ENCODE measurements at places on chromosomes 13 and 19. TPM values are rescaled to one million over a fixed set of nuclear protein-coding genes. Genes with fewer than 3 reads are reported as not detected.

ZNF568 gene
- total RNA-seq = 4.2 TPM

GRIN2D gene
- not detected for total RNA-seq

RYR1 gene
- 1.2 TPM for total RNA-seq

NUFIP1 gene
- 4.3 TPM for total RNA-seq

LHFPL6 gene
- total RNA-seq = not detected

MEF2B gene
- total RNA-seq = 3.0 TPM

KLK5 gene
- total RNA-seq = not detected

PRR36 gene
- total RNA-seq = 0.30 TPM

C19orf38 gene
- 1.8 TPM for total RNA-seq

KRTDAP gene
- not detected for total RNA-seq

- DNase-seq = no peak
Measured at GRCh38 chr13:113776231-113777125, 17.5 kb downstream of the TMEM255B start.

DNA sequence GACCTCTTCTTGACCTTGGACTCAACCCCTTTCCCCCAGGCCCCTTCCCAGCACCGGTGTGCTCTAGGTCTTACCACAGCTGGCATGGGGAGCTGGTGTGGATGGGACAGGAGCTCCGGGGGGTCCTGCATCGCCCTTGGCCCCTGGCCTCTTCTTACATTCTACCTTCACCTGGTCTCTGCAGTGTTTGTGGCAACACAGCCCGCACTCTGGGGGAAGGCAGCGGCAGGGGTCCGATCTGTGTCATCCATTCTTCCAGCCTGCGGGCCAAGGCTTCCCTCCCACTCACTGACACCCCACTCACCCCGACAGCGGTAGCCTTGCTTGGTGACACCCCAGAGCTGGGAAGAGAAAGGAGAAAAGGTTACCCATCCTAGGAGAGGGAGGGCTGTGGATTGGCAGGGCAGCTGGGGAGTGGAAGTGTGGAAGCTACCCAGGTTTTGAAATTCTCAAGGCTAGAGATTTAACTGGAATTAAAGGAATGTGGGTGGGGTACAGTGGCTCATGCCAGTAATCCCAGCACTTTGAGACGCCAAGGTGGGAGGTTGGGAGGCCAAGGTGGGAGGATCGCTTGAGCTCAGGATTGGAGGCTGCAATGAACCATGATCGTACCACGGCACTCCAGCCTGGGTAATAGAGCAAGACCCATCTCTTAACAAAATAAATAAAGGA is 8.3 kb downstream of the FAM98C start:
- DNase-seq = no peak

DNA sequence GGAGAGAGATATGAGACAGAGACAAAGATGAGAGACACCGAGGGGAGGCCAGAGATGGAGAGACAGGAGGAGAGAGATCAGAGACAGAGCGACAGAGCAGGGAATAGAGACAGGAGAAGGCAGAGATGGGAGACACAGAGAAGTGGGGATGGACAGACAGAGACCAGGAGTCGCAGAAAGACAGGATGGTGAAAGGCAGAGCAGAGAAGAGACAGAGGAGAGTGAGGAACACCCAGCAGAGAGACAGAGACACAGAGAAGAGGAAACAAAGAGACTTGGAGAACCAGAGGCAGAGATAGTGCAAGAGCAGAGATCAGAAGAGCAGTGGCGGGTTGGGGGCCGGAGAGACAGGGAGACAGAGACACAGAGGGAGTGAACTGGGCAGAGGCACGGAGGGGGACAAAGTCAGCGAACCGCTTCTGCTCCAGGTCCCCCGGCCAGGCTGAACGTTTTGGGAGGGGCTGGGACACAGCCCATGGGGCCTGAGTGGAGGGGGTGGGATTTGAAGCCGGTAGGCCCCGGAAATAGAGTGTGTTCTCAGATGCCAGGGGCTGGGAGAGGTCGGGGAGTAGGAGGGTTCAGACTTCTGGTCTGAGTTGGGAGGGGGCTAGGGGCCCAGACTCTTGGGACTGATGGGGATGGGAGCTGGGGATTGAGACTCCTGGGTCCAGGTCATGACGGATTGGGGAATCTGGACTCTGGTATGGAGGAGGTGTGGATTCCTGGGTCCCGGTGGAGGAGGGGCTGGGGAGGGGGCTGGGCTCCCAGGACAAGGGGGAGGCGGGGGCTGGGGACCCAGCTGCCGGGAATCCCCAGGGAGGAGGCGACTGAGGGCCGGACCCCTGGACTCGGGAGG is 654 bp downstream of the ZNF579 start:
- DNase-seq = no peak

- DNase-seq = no peak
Measured at GRCh38 chr19:45960595-45961235, 12.9 kb downstream of the NOVA2 start.

DNA sequence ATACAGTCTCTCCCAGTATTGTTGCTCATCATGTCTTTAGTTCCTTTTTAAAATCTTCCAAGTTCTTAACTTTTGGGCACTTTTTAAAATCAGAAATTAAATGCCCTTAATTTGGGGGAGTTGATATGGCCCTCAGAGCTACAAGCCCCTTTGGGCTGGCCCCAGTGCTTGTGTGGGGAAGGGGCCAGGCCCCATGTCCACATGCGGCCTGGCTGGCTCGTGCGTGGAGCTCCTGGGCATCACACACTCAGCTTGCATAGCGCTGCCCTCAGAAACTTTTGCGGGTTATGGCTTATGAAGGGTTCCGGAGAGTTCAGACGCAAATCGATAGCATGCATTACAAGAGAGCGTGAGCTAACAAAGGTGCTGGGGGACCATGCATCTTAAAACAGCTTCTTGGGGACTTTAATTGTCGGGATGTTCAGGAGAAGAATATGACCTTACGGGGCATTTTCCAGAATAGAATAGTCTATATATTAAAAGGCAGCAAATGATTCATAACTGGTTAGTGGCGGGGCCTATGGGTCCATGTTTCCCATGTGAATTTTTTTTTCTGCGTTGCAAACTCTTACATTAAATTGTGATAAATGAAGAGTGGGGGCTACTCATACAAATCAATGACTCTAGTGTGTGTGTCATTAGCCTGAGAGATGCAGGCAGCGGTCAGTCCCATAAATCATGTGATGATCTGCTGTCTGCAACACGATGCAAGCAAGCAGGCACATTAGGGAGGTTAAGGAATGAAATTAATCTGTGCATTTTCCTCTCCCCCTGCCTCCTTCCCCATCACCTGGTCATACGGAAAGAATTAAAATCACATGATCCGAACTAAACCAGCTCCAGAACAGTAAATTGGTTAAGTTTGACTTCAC is 185.8 kb upstream of the TSHZ3 start:
- DNase-seq = no peak

- no peak for DNase-seq
Measured at GRCh38 chr19:44752123-44752815, 3.8 kb downstream of the BCL3 start.

GRCh38 chr13:41061914-41062837 is 867 bp downstream of the WBP4 start:
- DNase-seq = no peak

- DNase-seq = no peak
Measured at GRCh38 chr13:107348471-107348870, 780.5 kb upstream of the ARGLU1 start.

GRCh38 chr13:37212826-37213225 is 107.4 kb upstream of the CSNK1A1L start:
- no peak for DNase-seq

GRCh38 chr13:44068737-44069136 is 189.0 kb downstream of the LACC1 start:
- no peak for DNase-seq

GRCh38 chr13:41960211-41960636 is 685 bp downstream of the VWA8 start:
- DNase-seq = no peak

GRCh38 chr13:19981685-19982238 is 23.2 kb downstream of the ZMYM2 start:
- no peak for DNase-seq

DNA sequence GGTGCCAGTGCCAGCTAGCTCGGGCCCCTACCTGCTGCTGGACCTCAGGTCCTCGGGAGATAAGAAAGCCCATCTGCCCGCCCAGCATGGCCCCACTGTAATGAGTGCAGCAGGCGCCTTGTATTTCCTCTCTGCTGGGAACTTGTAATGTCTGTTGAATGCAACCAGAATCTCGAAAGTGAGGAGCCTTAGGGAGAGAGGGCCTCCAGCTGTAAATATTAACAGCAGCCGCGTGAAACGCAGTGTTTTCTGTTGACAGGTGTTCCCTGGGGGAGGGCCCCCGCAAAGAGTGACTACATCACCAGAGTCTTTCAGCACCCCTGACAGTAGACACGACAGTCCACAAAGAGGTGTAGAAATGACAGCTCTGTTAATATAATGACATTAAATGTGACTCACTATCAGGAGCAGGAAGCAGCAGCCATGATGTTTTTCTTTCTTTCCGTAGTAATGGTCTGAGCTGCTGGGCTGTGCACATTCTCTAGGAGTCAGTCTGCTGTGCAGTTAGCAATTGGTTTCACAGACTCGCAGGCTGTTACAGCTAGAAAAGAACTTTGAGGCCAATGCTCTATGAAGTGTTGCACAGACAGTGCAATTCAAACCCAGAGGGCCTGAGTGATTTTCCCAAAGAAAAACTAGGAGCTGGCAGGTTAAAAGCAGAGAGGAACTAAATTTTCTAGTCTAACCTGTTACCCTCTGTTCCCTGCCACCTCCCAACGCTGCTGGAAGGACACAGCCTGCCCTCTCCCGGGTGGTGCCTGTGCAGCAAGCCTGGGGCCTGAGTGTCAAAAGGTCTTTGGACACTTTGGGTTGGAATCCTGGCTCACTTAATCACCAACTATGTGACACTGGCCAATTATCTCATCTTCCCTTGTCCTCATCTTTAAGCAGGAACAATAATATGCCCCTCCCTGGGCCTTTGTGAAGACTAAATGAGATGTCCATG is 58.6 kb upstream of the WASF3 start:
- DNase-seq = no peak

DNA sequence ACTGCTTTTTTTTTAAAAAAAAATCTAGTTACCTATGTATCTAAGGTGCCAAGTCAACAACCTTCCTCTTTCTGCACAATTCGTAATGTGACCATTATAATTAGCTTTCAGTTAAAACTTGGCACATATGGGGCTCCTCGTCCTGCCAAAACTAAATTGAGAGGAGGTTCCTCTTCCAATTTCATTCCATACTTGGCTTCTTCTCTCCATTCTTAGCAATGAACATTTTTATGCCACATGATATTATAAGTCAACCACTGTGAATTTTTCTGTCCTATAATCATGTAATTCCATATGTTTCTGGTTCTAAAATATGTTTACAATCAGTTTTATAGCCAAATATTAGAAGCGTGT is 177.0 kb downstream of the DCLK1 start:
- no peak for DNase-seq

DNA sequence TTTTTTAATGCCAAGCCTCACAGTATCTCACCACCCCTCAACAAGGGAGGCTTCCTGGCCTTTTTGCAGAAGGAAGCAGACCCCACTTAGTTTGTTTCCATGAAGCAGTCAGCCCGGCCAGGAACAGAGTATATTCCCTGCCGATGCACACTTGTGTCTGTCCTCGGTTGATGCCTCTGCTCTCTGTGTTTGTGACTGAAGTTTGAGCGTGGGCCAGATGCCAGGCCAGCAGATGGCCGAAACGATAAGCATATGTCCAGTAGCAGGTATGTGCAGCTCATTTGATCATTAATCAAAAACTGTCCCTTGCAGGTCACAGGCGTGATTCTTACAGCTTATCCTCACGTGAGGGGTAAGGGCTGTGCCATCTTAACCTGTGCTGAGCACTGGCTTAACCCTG is 144.0 kb downstream of the IRS2 start:
- DNase-seq = no peak

DNA sequence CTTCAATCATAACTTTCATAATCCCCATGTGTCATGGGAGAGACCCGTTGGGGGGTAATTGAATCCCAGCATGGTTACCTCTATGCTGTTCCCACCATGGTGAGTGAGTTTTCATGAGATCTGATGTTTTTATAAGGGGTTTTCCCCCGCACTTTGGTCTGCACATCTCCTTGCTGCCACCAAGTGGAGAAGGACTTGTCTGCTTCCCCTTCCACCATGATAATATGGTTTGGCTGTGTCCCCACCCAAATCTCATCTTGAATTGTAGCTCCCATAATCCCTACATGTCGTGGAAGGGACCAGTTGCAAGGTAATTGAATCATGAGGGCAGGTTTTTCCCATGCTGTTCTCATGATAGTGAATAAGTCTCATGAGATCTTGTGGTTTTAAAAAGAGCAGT is 524.9 kb downstream of the SLITRK5 start:
- DNase-seq = no peak

DNA sequence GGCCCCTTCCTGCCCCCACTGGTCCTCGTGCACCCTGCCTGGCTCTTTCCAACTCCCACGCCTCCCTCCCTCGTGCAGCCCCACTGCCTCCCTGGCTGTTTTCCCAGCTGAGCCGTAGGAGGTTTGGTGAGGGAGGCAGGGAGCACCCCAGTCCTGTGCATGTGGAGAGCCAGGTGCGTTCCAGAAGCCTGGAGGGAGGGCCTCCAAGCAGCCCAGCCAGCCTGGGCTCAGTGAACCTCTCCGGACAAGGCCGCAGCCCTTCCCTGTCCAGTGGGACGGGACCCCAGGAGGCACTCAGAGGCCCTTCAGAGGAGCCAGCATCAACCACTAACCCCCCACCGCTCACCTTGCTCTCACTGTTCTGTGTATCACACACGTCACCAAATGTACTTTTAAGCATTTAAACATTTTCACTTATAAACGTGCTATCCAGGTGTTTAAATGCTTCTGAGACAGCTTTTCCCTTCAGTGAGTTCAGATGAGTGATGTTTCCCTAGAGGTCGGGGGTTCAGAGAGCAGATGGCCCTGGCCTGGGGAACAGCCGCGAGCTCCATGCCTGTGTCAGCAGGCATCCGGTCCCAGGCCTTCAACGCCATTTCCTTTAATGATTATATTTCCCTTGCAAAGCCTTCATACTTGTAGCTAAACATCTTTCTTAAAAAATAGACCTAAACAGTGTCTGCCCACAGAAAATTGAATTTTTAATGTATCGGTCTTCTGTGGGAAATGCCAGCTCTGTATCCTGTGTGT is 122.6 kb downstream of the ATP11A start:
- no peak for DNase-seq

DNA sequence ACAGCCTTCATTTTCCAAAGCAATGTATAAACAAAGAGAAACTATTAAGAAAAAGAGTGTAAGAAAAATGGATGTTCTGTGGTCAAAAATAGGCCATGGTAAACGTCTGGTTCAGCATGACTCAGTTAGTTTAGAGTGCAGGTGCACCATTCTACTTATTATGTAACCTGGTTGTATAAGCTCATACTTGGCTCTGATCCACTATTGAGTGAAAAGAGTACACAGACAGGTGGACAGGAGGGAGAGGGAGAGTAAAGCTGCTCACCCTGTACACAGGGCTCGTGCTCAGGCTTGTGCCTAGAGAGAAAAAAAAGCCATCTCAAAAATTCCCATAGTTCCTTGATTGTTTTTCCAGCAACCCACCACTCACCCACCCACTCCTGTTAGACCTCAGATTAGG is 85.8 kb upstream of the ZNF91 start:
- DNase-seq = no peak

GRCh38 chr19:39408392-39409207 is 2.0 kb downstream of the ZFP36 start:
- peak; percentile 34 for DNase-seq

GRCh38 chr13:75961911-75962310 is 325.8 kb downstream of the LMO7 start:
- DNase-seq = no peak

- no peak for DNase-seq
Measured at GRCh38 chr13:46567671-46568070, 14.7 kb downstream of the LRCH1 start.

All from CD4-positive, alpha-beta T cell (primary cell).